Activated T-cell treated with anti-CD3 and anti-CD28 coated beads for 4 hours (primary cell): ENCODE measurements at places on chromosomes 5 and 9.

DNA sequence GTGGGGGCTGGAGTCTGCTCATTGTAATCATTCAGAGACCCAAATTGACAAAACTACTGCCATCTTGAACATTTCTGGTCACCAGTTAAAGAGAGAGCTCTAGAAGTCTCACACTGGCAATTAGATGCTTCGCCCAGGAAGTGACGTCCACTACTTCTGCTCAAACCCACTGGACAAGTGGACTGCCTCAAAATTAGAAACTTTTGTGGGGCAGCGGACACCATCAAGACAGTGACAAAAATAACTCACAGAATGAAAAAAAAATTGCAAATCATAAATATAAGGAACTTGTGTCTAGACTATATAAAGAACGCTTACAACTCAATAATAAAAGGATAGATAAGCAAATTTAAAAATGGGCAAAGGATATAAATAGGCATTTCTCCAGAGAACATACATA lies 9.8 kb upstream of the SLC46A2 start:
- DNase-seq: no peak

DNA sequence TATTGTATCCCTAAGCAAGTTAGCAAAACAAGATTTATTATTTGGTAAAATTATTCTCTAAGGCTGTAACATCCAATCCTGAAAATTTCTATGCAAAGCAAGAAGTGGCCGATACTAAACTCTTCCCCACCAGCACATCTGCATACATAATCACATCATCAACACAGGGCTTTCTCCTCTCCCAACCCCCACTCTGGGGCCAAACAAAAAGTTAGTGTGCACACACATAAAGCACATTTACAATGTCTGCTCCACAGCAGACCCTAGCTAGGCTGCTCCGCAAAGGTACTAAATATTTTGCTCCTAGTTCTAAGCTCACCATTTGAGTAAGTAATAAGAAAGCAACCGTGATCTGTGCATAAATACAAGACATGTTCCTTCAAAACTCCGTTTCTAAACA lies 3.6 kb downstream of the RNF130 start:
- DNase-seq: no peak

DNA sequence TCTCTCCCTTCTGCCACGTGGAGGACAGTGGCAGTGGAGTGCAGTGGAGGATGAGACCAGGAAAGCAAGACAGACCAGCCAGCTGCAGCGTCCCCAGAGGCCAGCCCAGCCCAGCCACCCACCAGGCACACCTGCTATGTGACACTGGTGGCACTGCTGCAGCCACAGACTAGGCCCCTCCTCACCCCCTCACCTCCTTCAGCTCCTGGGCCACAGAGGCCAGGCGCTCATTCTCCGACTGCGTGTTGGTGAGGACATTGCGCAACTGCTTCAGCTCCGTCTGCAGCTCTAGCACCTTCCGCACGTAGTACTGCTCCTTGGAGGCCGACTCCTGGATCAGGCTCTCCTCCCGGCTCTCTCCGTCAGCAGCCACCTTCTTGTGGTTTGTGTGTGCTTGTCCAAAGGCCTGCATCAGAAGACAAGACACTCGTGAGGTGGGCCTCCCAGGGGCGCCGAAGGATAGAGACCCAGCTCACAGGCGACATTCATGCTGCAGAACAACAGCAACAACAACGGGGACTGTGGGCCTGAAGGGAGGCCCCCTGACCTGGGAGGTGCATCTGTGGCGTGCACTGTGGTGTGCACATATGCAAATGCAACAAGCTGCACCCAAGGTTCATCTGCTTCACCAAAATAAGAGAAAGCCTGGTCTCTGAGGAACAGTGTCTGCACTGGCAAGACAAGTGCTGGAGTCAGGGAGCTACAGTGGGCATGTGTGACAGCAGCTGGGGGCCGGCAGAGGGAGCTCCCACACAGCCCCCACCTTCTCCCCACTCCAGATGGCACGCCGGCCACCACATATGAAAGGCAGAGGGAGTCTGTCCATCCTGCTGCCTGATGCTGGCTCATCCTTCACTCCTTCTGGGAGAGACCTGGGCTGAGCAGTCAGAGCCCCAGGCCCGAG lies 35.5 kb downstream of the BICD2 start:
- no peak for DNase-seq

GRCh38 chr5:13659391-13659790 lies 285.1 kb downstream of the DNAH5 start:
- DNase-seq: no peak

DNA sequence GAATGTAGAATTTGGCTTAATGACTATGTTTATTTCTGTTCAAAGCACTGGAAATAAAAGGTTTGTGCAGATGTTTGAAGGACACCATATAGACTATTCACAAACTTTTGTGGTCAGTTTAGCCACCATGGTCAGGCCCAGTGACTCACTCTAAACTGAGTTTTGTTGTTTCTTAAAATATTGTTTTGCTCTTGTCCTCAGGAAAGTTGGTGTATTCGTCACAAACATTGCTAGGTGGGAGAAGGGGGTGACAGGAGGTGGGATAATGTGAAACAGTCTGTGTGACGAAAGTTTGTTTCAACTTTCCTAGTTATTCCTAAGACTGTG lies 35.0 kb upstream of the LIFR start:
- no peak for DNase-seq

- DNase-seq: no peak
Measured at GRCh38 chr9:16970321-16970720, 99.9 kb upstream of the BNC2 start.

GRCh38 chr5:31936683-31937082 lies 237.4 kb downstream of the GOLPH3 start:
- DNase-seq: no peak

- no peak for DNase-seq
Measured at GRCh38 chr5:59254055-59254687, 639.4 kb downstream of the PDE4D start.

- no peak for DNase-seq
Measured at GRCh38 chr5:77367741-77368140, 124.4 kb downstream of the WDR41 start.

GRCh38 chr9:35867538-35867937 lies 2.7 kb downstream of the OR13J1 start:
- DNase-seq: no peak

DNA sequence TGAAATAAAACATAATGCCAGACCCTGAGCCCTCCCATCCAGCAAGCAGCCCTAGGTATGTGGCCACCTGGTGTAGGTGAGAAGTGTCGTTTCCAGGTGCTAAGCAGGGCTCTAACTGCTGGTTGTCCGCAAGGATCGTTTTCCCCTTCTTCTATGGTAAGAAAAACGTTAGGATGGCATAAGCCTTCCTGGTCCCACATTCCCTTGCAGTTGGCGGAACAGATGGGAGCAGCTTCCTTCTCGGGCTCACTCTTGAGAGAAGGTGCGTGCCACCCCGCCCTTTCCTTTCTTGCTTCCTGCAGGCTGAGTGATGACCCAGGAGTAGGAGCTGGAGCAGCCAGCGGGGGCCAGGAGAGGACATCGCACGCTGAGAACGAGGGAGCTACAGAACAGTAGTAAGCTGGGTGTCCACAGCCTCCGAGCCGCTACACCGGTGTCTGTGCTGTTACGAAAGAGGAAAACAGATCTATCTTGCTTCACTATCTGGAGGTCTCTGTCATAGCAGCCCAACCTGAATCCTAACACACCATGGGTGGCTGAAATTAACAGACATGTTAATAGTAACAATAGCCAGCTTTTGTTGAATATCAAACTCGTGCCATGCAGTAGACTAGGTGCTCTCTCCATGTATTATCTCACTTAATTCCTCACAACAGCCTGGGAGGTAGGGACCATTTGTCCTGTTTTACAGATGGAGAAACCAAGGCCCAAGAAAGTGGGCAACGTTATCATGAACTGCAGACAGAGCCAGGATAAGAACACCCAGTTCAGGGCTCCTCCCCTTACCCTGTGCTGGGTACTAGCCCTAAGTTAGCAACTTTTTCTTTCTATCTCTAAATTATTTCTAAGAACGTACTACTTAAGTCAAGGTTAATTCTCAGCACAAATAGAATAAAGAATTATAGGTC lies 139.8 kb downstream of the COL23A1 start:
- DNase-seq: no peak

DNA sequence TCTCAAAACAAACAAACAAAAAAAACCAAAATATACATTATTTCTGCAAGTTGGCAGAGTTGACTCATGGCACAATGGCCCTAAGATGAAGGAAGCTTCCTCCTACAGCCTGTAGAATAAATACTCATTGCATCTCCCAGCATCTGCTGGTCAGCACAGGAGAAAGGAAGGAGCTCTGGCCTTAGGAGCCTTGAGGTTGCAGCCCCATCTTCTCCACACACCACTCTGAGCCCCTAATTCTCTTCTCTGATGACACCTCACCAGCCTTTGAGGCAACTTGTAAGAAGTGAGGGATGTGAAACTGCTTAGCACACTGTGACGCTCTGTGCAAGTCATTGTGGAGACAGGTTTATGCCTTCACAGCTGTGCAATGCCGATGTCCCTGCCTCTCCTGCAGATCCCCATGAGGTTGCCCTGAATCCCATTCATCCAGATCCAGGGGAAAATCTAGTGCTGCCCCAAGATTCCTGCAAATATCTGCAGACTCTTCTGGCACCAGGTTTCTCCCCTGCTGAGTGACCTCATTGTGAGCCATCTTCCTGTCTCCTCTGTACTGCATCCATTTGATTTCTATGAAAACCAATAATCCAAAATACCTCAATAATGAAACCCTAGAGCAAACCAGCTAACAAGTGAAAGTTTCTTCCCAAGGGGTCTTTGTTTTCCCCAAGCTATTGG lies 65.3 kb upstream of the TGFBR1 start:
- no peak for DNase-seq

DNA sequence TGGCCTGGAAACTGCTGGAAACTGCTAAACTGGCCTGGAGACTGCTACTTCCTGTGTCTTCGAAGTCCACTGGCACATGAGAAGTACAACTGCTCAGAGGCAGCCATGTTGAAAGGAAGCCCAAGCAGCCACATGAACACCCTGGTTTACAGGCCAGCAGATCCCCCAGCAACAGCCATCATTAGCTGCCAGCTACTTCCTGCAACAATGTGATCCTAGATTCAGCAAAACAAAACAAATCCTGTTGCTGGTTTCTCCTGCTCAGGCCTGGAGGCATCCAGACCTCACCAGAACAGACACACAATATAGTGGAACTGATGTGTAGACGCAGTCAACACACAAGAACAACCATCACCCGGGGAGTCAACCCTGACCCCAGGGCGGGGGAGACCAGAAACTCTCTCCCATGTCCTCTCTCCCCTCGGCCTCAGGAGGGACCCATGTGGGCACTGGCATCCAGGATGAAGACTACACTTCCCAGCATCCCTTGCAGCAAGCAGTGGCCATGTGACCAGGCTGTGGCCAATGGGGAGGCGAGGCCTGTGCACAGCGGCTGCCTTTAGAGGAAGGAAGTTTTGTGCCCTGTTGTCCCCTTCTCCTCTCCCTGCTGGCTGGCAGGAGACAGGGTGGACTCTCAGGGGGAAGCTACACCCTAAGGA lies 9.2 kb upstream of the LCN15 start:
- DNase-seq: no peak
